ENCODE measurements at places on chromosomes 3 and 15.

GRCh38 chr3:123376451-123377242 lies 72.2 kb downstream of the ADCY5 start:
- DNase-seq = no peak

GRCh38 chr3:44120721-44121582 lies 120.7 kb upstream of the TOPAZ1 start:
- no peak for DNase-seq

GRCh38 chr15:64287953-64288352 lies 68.0 kb downstream of the CSNK1G1 start:
- no peak for DNase-seq

- DNase-seq = peak; percentile 55
These were observed 611 bp downstream of the CTDSPL2 start for GRCh38 chr15:44427756-44428724.

DNA sequence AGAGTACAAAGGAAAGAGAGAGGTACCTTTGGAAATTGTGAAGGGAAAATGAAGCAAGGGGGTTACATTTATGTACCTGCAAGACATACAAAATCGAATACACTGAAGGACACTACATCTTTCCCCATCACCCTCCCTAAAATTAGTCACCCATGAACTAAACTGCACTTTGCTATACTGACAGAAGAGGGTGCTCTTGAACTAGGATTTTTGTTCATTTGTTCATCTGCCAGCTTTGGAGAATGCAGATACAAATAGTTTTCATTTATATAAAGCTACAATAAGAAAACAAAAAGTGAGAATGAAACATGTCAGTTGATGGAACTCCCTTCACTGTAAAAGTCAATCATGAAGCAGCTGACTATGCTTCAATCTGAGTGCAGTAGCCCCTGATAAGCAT lies 55.7 kb downstream of the PCCB start:
- DNase-seq = no peak

GRCh38 chr3:165521131-165521871 lies 315.9 kb downstream of the BCHE start:
- DNase-seq = no peak

GRCh38 chr15:77487469-77487842 lies 66.8 kb downstream of the HMG20A start:
- no peak for DNase-seq

GRCh38 chr3:155418407-155418806 lies 124.9 kb upstream of the STRIT1 start:
- DNase-seq = no peak

DNA sequence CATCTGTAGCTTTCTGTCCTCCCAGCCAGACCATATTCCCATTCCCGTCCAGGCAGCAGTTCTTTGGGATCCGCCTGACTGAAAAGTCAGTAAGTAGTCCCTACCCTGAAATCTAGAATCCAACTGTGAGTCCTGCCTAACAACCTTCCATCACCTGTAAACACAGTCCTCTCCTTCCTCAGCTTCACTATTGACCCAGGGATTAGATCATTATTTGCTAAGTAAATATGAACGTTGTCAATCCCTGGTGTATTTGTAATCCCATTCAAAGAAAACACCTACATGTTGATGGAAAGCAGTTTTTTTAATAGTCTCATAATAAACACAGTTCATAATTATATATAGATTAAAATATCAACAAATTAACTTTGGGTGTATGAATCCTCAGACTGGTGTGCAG lies 732 bp downstream of the SAXO2 start:
- peak; percentile 2 for DNase-seq

DNA sequence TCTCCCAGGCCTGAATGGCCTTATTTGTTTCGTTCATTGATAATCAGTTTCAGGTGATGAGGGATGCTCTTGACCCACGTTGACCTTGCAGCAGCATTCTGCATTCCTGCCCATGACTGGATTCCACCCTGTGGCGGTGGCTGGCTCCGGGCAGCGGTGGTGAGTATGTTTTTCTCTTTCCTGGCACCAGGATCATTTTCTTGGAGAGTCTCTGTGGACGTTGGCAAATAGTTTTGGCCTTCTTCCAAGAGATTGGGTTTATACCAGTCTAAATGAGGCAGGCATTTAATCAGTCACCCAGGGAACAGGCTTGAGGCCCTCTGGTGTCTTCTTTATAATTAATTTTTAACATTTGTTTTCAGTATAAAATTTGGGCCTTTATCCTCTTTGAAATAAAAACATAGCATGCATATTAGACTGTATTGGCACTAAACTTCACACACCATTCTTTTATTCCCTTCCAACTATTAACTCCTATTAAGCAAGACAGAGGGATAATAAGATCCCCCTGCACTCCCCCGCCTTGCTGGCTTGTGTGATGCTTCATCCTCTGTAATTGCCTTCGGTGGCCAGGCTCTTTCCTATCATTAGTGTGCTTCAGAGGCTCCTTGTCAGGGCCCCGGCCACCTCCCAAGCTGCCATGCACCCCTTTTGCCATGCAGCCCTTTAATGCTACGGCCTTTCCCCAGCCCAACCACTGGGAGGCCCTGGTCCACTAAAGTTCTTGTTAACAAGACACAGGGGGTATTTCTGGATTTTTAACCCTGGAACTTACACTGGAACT lies 176.2 kb upstream of the TOPAZ1 start:
- DNase-seq = no peak

DNA sequence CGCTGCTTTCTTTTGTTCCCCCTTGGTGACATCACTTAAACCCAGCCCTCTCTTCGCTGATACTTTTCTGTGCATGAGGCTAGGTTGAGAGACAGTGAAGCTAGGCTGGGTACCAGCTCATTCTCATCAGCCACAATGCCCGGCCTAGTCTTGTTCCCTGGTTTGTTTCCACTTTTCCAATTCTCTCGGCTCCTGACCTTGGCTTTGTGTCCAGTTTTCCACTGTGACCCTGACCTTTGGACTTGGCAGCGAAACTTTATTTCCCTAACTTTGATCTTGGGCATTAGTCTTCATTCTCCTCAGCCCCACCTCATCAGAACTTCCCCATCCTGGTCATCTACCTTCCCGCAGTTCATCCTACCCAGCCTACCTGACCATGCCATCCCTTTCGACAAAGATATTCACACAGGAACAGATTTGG lies 908 bp upstream of the ADPGK start:
- DNase-seq = no peak

GRCh38 chr3:115397433-115397832 lies 225.9 kb upstream of the GAP43 start:
- no peak for DNase-seq

DNA sequence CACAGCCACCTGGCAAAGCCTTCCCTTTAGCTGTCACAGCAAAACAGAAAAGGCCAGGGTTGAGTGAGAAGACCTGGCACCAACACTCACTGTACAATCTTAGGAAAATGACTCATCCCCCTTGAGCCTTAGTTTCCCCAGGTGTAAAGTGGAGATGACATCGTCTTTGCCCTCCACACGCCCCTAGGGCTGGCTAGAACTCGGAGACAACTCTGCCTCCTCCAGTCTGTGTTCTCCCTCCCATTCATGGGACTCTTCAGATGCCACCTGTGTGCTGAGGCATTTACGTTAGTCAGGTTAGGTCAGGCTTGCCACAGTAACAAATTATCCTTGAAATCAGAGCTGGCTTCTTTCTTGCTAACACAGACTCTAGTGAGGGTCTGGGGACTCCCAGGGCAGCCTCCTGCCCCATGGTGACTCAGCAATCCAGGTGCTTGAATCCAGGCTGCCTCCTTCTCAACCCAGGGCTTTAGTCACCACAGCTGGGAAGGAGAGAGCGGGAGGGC lies 252.6 kb downstream of the PLCL2 start:
- DNase-seq = no peak

DNA sequence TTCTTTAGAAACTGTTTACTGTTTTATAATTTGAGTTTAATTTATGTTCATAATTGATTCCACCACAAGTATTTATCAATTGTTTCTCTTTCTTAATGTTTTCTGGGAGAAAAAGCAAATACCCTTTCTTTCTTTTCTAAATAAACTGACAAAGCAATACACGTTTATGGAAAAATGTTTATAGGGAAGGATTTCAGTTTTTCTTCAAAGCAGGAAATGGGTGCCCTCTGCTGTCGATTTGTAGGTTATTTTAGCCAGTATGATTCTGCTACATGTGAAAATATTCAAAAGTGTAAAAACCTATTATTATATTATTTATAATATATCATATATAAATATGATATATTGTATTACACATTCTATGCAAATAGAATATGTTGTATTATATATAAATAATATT lies 921.0 kb upstream of the ROBO1 start:
- DNase-seq = no peak

Measured in NCI-H1436 (cell line).